CD4-positive, alpha-beta T cell treated with Interleukin-4 for 1 hour (primary cell): ENCODE measurements at places on chromosomes 6 and 20.

GRCh38 chr6:138406443-138406842 lies 2.4 kb downstream of the HEBP2 start:
- peak; percentile 14 for DNase-seq

- no peak for DNase-seq
Measured at GRCh38 chr20:5596401-5597193, 153.6 kb upstream of the SHLD1 start.

DNA sequence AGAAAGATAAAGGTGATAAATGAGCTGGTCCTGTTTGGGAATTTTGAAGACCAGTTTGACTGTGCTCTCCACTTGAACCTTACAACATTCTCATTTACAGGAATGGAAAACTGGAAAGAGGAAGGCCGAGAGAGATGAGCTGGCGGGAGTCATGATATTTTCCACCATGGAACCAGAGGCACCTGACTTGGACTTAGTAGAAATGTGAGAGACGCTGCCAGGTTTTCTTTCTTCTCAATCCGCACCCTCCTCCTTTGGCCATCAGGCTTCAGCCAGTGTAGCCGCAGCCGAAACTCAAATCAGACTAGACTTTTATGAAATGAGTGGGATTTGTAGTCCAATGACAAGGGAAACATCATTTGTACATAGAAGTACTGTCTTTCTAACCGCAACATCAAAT lies 54.7 kb upstream of the SYNJ2 start:
- DNase-seq, result no peak

GRCh38 chr6:24419526-24419925 lies 16.8 kb downstream of the MRS2 start:
- no peak for DNase-seq

- no peak for DNase-seq
Measured at GRCh38 chr6:135397172-135397952, 100.2 kb downstream of the AHI1 start.

GRCh38 chr20:57458400-57459160 lies 66.4 kb downstream of the CTCFL start:
- DNase-seq, result no peak

DNA sequence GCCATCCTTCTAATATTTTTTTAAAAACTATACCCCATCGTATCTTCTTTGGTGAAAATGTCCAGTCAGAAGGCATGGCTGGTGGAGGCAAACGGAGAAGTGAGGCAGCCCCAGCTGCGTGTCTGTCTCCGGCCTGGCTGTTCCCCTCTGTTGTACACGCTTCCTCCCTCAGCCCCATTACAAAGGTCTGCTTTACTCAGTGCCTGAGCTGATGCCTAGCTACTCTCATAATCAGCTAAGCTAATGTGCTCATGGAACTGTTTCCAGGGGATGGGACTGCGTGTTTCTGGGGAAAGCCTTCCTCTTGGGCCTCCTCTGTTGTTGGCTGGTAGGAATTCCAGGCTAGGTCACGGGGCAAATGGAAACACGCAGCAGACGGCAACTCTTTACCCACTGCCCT lies 67.3 kb downstream of the PPP1R3G start:
- no peak for DNase-seq

GRCh38 chr6:52335576-52335975 lies 26.4 kb upstream of the PAQR8 start:
- no peak for DNase-seq

- no peak for DNase-seq
Measured at GRCh38 chr6:76697585-76697984, 625.1 kb upstream of the IMPG1 start.

GRCh38 chr6:40977695-40978094 lies 61.3 kb downstream of the UNC5CL start:
- no peak for DNase-seq

GRCh38 chr6:106468935-106469334 lies 108.4 kb downstream of the CRYBG1 start:
- DNase-seq, result no peak

GRCh38 chr6:159904497-159904911 lies 13.7 kb downstream of the MAS1 start:
- no peak for DNase-seq

GRCh38 chr6:63496361-63496804 lies 75.9 kb upstream of the LOC128125822 start:
- DNase-seq, result no peak

DNA sequence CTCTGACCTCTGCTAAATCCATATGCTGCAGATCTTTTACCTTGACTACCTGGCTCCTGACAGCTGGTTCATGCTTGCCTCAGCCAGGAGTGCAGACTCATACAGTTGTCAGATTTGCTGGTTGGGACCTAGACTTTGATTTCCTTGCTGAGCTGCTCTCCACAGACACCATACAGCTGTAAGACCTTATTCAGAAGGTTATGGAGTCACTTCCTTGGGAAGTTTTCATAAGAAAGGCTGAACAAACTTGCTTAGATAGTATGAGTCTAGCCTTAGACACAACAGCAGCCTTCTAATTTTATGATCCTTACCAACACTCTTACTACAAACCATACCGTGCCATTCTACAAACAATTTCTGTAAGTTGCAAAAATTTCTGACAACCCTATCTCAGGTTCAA lies 102.9 kb downstream of the EDN1 start:
- no peak for DNase-seq

- peak; percentile 14 for DNase-seq
Measured at GRCh38 chr20:3406481-3407039, 909 bp downstream of the DNAAF9 start.

- DNase-seq, result no peak
Measured at GRCh38 chr6:141152951-141153350, 979.8 kb upstream of the GJE1 start.

DNA sequence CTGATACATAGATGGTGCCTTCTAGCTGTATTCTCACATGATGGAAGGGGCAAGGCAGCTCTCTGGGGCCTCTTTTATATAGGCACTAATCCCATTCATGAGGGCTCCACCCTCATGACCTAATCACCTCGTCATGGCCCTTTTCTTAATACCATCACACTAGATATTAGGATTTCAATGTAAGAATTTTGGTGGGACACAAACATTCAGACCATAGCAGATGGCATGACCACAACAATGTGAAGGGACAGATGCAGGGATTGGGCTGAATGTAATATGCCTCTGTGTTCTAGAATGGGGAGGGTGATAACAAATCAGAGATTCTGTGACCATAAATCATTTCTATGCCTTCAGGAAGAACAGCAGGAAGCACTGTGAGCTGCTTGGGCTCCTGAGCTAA lies 145.8 kb downstream of the LCA5 start:
- DNase-seq, result no peak

DNA sequence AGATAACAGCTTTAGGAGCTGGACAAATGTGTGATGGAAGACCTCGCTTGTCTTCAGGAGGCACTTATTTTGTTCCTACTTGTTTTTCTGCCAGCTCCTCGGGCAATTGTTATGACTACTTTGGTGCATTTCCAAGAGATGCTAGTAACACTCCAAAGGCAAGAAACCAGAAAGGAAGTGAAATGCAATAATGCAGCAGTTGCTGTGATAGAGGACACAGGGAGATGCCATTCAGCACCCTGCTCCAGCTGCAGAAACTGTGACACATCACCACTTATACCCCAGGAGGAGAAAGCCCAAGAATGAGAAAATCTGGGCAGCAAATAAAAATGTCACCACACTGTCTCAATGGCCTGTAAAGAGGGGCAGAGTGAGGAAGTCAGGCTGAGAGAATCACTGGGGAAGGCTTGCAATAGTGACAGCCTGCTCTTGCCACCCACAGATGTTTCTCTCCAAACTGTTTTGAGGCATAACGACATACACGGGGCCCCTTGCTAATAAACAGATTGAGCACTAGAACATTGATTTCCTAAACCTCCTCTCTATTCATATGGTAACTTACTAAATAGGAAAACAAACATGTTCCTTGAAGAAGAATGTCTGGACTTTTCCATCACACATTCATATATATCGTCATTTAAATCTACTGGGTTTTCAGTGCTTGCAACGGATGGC lies 231.0 kb upstream of the PRND start:
- DNase-seq, result no peak

DNA sequence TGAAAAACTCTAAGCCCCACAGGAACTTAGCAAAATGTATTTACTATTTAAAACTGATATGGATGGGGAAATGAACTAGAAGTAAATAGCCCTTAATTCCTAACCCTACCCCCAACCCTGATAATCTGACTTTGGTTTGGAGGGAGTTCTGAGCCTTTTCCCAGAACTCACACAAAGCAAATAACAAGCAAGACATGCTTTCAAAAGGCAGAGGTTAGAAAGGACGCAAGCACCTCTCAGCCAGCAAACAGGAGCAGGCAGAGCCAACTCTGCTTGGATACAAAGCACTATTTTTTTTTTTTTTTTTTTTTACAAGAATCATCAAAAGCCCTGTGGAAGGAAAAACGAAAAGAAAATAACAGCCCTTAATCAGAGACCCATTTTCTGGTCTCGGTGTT lies 58.7 kb downstream of the SLC22A23 start:
- DNase-seq, result no peak

DNA sequence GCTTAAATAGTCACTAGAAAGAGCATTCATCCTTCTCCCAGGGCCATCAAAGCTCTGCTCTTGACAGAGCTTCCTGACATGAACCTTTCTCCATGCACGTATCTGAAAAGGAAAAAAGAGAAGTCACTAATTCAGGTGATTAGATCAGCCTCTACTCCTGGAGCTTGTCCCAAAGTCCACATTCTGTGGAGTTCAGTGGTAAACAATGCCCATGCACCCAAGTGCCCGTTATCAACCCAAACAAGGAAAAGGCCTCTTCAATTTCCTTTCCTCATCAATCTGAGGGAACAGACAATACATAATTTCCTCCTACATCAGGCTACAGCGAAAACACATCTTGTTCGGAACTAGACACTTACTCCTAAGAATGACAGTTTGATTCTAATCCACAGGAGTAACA lies 129.2 kb upstream of the PCSK2 start:
- no peak for DNase-seq

- no peak for DNase-seq
Measured at GRCh38 chr6:116512111-116512559, 696 bp downstream of the CALHM5 start.

DNA sequence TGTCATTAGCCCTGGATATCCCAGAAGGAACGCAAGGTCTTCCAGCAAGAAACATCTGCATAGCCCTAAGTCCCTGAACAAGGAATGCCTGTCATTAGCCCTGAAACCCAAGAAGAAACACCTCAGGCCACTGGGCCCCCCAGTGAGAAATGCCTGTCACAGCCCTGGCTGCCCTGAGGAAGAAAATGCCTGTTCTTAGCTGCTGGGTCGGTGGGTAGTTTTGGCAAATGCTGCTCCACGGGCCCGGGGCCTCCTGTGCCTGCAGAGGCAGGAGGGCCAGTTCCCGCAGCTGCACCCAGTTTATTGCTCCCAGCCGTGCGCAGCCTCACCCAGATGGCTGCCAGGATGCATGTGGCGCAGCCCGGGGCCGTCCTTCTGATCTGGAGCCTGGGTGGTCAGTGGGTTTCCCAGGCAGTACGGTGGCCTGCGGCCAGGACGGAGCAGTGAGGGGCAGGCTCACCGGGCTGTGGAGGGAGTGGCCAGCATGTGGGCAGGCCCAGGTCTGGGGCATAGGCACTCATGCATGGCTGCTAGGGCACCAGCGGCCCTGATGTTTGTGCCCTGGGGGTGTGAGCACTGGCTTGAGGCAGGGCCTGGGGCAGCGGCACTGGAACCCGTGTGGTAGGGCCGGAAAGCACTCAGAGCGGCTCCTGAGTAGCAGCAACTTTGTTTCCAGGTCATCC lies 219.0 kb downstream of the ERMARD start:
- no peak for DNase-seq

DNA sequence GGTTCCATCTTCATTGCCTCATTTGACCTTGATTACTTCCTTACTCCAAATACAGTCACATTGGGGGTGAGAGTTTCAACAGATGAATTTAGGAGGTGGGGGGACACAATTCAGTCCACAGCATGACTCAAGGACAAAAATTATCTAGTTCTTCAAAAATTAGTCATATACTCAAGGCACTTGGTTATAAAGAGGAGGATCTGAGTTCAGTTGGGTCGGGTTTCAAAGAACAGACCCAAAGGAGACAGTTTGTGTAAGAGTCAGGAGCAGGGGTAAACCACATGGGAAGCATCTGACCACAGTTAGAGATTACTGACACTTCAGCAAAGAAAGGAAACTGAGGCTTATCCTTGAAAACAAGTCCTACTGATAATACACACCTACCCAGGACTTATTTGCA lies 138.0 kb downstream of the TBC1D7 start:
- no peak for DNase-seq

DNA sequence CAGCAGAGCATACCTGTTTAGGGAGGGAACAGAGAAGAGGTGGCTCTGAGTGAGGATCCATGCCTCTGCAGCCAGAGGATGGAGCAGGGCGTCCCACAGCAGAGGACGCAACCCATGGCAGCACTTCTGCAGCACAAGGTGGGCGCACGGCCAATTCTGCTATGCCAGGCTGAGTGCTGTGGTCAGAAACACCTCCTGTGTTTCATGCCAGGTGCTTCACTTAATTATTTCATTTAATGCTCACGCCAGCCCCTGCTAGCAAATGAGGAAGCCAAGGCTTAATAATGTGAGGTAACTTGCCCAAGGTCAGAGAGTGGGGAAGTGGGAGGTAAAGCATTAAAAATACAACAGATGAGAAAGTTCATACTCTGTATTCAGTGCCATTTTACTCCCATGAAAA lies 68.5 kb upstream of the PTGIS start:
- no peak for DNase-seq

GRCh38 chr20:34559311-34560140 lies 1.0 kb downstream of the MAP1LC3A start:
- no peak for DNase-seq

DNA sequence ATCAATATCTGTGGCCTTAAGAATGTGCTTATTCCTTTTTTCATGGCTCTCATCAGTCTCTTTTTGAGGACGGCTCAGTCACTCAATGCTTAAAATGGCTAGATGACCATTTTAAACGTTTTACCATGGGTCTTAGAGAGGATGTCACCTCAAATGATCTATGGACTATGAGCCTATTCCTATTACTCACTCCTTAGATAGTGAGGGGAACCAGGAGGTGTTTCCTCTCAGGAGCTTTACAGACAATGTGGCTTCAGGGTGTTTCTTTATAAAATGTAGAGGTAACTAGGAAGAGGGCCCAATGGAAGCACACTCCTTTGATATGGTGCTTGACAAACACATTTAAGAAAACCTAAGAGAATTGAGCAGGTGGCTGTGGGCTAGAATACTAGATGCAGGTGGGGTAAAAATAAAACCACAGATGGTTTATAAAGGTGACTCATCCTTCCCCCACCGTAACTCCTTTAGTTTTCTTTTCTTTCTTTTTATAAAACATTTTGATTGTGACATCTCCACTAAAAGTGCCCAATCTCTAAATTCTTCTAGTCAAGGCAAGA lies 1.5 kb upstream of the TMEM200A start:
- no peak for DNase-seq

- DNase-seq, result no peak
Measured at GRCh38 chr20:22414305-22414742, 170.0 kb downstream of the FOXA2 start.

DNA sequence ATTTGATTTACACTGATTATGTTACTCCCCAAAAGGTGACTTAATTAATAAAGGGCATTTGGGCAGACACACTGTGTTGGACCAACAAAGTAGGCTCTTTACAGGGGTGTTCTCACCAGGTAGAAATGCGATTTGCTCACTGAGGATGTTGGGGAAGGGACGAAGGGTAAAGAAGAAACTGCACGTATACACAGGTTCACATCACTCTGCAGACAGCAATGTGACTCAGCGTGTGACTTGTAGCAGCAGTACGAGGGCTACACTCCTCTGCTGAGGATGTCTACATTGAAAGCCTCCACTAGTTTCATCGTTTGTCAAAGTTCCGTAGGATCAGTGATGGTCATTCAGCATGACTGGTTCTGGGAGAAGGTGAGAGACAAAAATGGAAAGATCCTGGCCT lies 52.7 kb upstream of the TMEM181 start:
- no peak for DNase-seq

GRCh38 chr20:40397467-40397866 lies 291.6 kb downstream of the MAFB start:
- DNase-seq, result no peak
